ENCODE measurements at places on chromosomes 11 and 22.

DNA sequence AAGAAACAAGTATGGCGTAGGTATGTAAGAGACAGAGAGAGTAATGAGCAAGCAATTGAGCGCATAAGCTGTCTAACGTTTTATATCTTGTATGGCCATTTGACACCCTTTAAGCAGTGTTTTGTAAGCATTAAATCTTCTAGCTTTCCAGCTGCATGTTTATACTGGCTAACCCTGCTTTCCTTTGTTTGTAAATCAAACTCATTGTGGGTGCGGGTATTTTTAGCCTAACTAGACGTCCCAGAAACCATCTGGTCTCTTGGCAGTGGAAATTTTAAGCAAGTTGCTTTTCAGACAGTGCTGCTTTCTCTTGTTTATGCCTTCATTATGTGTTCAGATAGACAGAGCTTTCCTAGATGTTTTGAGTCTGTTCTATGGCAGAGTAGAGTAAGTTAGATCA is 73.5 kb downstream of the RNF169 start:
- DNase-seq: no peak

DNA sequence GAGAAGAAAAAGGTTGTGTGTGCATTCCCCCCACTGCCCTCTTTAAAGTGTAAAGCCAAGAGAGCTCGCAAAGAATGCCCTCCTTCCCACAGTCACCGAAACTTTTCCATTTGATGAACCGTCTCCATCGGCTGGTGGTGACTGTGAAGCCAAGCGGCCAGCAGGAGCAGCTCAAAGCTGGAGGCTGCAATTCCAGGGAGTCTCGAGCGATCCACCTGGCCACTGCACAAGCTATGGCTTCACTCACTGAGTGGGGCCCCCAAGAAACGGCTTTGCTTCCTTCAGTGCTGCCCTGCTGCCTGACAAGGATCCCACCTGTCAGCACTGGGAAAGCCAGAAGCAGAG is 117.7 kb downstream of the ABTB2 start:
- no peak for DNase-seq

DNA sequence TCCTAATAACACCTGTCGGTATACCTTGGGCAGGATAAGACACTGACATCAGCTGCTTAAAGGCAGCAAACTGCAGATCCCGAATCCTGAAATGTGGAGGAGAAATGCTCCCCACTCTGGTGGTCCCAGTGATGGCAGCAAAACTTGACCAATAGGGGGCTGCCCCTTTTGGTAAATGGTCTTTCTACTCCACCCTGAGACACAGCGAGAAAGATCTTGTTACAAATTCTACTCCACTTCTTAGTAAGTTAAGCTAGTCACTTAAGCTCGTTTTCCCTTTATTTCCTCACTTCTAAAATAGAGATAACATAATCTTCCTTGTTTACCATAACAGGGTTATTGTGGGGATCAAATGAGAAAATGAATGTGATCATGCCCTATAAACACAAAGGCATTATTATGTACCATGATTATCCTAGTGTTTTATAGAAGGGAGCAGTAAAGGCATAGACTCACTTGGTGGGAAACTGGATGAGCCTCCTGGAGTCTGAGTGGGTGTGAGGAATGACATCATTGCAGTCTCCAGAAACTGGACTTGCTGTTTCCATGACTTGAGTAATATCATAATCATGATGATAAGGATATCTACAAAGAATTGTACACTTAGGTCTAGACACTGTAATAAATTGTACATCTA is 50.9 kb downstream of the ENDOD1 start:
- no peak for DNase-seq

GRCh38 chr22:20203142-20203551 is 52.3 kb upstream of the CCDC188 start:
- DNase-seq: no peak

DNA sequence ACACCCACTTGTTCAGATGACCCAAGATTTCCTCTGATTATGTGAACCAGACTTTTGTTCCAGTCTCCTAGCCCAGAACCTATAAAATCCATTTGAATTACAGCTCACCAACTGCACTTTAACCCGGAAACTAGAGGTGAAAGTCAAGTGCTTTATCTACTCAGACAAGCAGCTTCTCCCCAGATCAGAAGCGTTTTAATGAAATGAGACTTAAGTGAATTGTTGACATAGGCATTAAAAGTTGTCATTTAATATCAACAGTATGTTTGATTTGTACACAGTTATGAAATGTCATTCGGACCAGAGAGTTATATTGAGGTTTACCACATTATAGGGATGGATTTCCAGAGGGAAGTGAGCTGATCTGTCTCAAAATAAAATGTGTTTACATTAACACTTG is 52.0 kb downstream of the CADM1 start:
- no peak for DNase-seq

- no peak for DNase-seq
Measured at GRCh38 chr11:19436932-19437331, 196.2 kb upstream of the E2F8 start.

DNA sequence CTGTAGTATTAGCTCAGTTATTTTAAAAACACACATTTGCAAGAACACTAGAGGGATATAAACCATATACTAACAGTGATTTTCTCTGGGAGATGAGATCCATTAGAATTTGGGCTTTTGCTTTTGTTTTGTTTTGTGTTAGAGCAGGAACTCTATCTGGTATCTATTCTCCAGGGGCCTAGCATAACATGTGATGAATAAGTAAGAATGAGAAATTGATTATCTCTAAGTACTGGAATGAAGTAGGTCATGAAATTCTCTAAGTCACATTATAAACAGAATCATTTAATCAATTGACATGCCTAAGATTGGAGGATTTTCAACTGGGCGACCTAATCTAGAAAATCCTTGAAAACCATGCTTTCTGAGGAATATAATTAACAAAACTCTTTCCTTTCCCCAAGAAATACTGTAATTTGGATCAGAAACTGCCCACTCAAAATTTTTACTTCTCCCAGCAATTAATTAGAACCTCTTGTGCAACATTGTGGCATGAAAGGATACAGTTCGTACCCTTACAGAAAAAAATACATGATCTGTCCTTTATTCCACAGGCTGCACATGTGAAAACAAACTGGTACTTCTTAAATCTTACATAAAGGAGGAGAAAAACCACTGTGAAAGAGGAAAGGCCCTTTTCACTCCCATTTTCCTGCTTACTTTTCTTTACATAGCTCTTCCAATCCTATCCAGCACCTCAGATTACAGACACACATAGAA is 93.5 kb downstream of the MRTFA start:
- DNase-seq: no peak

GRCh38 chr11:82978422-82979099 is 77.0 kb downstream of the DDIAS start:
- DNase-seq: no peak

GRCh38 chr11:67029146-67029545 is 6.2 kb downstream of the SYT12 start:
- DNase-seq: no peak

DNA sequence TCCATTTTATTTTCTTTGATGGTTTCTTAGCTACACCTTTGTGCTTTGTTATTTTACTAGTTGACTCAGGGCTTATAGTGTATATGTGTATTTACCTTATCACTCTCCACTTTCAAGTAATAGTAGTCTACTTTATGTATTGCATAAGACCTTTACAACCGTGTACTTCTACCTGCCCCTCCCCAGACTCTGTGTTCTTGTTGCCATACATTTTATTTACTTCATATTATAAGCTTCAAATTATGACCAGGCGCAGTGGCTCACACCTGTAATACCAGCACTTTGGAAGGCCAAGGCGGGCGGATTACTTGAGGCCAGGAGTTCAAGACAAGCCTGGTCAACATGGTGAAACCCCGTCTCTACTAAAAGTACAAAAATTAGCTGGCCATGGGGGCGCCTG is 28.2 kb upstream of the CTSD start:
- DNase-seq: no peak

GRCh38 chr11:565921-566509 is 5.2 kb downstream of the RASSF7 start:
- DNase-seq: no peak

- no peak for DNase-seq
Measured at GRCh38 chr11:39459606-39460005, 1999.8 kb downstream of the LRRC4C start.

- peak; percentile 60 for DNase-seq
Measured at GRCh38 chr11:304915-305843, 2.4 kb upstream of the IFITM2 start.

DNA sequence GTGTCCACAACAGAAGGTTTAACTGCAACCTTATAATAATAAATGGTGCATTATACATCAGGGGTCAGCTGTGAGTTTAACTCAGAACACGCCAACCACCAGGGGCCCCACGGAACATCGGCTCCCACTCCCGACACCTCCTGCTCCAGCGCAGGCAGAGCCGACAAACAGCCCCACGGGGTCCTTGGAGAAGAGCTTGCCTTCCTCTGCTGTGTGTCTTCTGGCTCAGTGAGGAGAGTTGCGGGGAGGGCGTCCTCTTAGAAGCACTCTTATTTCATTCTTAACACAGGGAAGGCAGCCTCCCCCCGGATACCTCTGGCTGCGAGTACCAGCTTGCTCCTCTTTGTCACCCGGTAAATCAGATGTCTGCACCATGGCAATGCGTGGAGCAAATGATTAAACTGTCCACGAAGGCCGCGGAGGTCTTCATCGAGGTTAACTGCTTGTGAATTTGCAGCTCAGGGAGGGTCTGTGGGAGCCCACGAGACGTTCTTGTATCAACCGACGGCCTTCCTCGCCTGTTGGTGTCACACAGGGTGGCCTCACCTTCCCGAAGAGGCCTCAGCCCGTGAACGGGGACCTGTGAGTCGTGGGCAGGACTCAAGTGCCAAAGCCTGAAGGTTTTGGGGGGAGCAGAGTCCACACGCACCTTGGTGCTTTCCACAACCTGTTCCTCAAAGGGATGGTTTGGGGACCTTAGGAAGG is 464.0 kb downstream of the BRD1 start:
- DNase-seq: no peak

DNA sequence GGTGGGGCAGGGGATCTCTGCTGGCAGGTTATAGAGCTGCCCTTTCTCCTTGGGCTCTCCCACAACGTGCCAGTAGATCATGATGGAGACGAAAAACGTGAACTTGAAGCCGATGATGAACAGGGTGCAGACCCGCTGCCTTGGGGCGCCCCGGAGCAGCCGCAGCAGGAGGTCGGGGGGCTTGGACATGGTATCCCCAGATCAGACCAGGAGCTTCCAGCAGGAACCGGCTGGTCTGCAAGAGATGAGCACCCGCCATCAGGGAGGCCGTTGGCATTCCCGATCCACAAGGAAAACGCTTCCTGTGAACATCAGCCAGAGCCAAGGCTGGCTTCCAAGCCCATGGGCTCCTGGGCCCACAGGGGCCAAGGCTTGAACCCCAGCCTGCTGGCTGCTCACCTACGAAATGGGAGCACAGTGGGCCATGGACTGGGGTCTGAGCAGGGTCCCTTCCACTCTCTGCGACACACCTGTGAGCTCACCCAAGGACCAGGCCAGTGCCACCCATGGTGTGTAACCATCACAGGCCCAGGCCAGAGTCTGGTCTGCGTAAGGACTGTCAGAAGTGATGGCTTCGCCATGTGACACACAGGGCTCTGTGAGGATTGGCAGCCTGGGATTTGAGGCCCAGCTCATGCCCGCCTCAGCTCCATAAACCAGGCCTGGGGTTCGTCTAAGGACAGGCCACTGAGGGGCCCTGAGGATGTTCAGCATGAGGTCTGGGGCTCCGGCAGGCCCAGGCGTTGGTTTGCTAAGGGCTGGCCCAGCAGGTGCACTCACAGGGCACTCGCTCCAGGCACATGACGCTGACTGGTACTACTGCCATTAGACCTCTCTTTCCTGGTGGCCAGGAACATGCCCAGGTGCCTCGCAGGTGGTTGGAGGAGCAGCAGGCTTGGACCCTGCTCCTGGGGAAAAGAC is 26.6 kb downstream of the A4GALT start:
- no peak for DNase-seq

DNA sequence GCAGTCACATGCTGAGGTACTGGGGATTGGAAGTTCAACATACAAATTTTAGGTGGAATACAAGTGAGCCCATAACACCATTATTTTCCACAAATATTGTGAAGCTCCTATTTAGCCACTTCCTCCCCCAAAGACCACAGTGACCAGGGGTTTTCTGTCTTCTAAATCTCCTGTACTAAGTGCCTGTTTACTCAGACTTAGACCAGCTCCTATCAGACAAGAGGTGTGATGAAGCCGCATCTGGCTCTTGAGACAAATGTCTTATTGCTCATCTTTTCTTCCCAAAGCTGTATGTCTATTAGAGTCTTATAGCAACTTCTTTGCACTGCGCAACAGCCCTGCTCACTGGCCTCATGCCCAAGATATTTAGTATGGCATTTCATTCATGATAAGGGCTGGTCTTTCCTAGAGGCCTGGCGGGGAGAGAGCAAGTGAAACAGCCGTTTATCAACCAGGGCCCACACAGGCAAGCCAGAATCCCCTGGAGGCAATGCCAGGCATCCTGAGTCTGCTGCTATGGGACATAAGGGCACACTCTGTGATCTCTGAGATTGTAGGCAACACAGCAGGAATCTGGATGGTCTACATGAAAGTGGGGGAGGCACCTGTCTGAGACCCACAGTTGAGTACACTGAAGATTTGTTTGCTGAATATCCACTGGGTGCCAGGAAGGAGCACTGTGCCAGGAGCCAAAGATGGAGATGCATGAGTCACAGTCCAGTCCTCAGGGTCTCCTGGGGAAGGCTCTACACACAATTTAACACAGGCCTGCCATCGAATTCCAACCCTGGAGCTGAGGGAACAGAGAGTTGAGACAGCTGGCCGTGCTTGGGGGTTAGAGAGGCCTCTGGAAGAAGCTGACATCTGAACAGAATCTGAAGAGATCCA is 78.5 kb upstream of the NCAM1 start:
- DNase-seq: no peak

- no peak for DNase-seq
Measured at GRCh38 chr11:66369073-66369894, 2.3 kb downstream of the SLC29A2 start.

GRCh38 chr22:47765757-47766156 is 1003.3 kb downstream of the TBC1D22A start:
- DNase-seq: no peak

- DNase-seq: no peak
Measured at GRCh38 chr11:125593114-125593820, 615 bp downstream of the STT3A start.

DNA sequence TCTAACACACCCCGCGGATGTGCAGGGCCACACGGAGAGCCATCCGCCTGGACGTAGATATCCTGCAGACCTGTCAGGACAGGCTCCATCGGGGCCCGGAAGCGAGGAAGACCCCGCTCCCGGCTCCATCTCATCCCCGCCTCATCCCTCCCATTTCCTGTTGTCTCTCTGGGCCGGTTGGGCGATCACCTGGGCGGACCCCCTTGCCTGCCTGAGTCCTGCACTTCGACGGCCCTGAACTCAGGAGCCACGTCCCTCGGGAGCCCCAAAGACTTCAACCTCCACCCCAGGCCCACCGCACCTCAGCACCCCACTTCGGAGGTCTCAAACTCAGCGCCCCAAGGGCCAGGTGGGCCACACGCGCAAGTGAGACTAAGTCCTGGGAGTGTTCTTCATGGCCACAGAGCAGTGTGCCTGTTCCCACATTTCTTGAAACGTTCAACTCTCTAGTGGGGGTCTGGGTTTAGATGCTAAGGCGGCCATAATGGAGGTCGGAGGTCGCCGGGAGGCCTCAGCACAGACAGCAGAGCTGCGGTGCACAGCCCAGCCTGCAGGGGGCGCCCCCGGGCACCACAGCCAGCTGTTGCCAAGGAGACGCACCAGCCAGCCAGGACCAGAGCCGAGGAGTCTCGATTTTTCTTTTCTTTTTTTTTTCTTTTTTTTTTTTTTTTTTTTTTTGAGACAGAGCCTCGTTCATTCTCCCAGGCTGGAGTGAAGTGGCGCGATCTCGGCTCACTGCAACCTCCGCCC is 26.0 kb upstream of the FADD start:
- no peak for DNase-seq

GRCh38 chr22:19514831-19515565 is 9.2 kb downstream of the CLDN5 start:
- DNase-seq: no peak

All from breast epithelium (tissue), 4 donors.